Activated CD4-positive, alpha-beta T cell treated with anti-CD3 and anti-CD28 coated beads for 4 hours (primary cell): ENCODE measurements at places on chromosomes 1 and 21.

GRCh38 chr1:182126272-182126800 lies 64.8 kb upstream of the ZNF648 start:
- no peak for DNase-seq

- DNase-seq = no peak
These were observed 48.5 kb upstream of the IKBKE start for GRCh38 chr1:206421616-206422340.

GRCh38 chr21:45888386-45889009 lies 93.1 kb upstream of the COL6A1 start:
- DNase-seq = no peak

DNA sequence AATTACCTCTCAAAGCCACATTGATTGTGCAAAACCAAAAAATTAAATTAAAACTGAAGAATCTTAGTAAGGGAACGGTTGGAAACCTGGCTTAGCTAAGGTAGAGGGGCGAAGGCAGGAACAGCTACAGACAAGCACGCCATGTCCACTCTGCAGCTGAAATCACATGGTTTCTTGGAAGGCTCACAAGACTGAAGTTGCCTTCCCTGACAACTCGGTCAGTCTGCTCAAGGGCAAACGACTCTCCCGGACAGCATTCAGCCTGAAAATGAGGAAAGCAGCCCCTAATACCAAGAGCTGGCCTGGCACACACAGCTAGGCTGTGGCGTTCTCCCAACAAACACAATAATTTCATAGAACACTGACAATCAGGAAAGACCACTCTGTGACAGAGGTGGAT lies 22.7 kb upstream of the BECN2 start:
- no peak for DNase-seq

DNA sequence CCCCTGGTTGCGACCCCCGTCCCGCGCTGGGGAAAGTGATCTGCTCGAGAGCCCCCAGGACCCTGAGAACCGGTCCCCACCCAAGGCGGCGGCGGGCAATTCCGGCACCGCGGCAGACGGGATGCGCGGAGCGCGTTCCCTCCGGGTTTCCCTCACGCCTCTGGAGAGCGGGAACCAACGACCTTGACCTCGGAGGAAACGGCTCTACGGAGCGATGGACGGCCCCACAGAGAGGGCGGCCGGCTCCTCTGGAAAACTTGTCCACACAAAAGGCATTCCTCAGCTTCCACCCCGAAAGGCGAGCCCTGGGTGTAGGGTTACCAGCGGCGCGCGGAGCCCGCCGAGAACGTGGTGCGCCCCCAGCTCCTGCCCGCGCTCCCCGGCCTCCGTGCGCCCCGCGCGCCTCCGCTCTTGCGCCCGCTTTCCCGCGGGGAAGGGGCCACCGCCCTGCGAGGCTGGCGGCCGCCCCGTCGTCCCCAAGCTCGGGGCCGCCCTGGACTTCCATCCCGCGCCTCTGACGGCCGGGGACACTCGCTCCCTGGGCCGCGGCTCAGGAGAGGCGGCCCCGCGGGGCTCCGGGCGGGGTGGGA lies 391 bp upstream of the KIAA1614 start:
- no peak for DNase-seq
